ENCODE measurements at places on chromosomes 1 and 21.

DNA sequence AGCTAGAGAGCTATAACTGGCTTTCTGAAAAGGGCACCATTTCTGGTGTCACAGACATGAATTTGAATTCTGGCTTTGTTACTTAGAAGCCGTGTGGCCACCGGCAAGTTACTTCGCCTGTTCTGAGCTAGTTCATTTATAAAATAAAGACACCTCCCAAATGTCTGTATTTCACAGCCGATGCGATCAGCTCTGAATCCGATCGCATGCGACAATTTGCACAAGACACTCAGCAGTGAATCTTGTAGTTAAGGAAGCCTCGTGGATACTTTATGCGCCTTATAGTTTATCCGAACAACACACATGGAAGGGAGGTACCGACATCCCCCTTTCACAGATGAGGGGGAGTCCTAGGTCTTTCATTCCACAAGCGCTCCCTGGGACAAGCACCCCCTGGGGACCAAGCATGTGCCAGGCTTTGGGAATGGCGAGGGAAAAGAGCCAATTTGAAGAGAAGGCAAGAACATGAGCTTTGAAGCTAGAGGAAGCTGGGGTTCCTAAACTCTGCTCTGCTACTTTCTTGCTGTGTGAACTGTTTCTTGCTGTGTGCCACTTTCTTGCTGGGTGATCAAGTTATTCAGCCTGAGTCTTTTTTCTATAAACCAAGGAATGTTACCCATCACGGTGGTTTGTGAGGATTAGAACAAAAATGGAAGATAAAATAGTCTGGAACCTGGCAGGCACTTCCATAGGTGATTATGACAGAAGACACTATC is 3.9 kb downstream of the ID3 start:
- DNase-seq = no peak

- no peak for DNase-seq
Observed at GRCh38 chr1:203360547-203361185, 9.7 kb upstream of the FMOD start.

DNA sequence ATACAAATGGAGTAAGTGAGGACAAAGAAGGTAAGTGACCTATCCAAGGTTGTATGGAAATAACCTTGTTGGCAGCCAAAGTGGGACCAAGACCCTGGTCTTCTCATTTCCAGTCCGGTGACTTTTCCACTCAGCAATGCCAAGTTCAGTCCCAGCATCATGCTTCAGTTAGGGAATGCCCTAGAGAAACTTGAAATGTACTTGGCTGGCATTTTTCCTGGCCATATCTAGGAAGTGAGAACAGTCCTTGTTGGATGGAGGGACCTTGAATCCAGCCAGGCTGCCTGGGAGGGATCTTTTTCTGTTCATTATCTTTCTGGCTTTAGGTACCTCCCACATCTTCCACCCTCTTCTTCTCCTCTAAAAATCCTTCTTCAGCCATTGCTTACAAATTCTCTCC is 76.8 kb upstream of the UBE2U start:
- DNase-seq = no peak

DNA sequence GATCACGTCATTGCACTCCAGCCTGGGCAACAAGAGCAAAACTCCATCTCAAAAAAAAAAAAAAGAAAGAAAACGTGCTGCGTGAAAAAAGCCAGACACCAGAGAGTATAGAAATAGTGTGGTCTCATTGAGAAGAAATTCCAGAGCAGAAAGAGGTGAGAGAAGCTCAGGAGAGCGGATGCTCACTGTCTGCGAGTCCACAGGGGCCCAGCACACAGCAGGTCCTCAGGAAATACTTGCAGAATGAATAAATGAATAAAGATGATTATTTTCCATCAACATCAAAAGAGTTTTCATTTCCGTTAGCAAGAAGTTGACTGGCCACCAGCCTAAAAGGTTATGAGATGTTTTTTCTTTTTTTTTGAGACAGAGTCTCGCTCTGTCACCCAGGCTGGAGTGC is 14.4 kb downstream of the CASP9 start:
- no peak for DNase-seq

GRCh38 chr21:41836166-41837015 is 42.8 kb downstream of the PRDM15 start:
- no peak for DNase-seq

Data from activated naive CD8-positive, alpha-beta T cell treated with anti-CD3 and anti-CD28 coated beads, Interleukin-2, amount 50 U/mL, for 16 hours (primary cell).